ENCODE measurements at places on chromosomes 1 and 21. TPM values are rescaled to one million over a fixed set of nuclear protein-coding genes. Genes with fewer than 3 reads are reported as not detected.

The RAD54L gene
- total RNA-seq: 13.7 TPM

The RIT1 gene
- 26.4 TPM for total RNA-seq

The LCK gene
- 0.07 TPM for total RNA-seq

The IL23R gene
- not detected for total RNA-seq

The ELF3 gene
- 265 TPM for total RNA-seq

The AMPD1 gene
- not detected for total RNA-seq

The BTBD19 gene
- 3.0 TPM for total RNA-seq

The LCE2A gene
- total RNA-seq: not detected

The PIGR gene
- not detected for total RNA-seq

The AGT gene
- total RNA-seq: 0.14 TPM
